ENCODE measurements at places on chromosomes 7 and 10.

DNA sequence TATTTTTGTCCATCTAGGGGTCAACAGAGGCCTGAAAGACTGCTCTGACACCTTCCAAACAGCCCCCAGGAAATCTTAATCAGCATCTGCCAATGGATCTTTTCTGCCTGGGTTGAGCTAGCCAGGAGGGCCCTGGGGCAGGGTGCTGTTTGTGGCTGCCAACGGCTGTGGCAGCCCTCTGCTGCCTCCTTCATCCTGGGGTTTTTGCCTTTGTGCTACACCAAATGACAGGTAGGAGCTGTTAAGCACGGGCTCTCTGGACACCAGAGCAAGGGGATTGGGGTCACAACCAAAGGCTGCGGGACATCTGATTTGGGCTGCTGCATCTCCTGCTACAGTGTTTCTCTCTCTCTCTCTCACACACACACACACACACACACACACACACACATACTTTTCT is 2.0 kb upstream of the KIAA1217 start:
- DNase-seq, result no peak

- no peak for DNase-seq
These were observed 106.7 kb downstream of the TES start for GRCh38 chr7:116316838-116317628.

DNA sequence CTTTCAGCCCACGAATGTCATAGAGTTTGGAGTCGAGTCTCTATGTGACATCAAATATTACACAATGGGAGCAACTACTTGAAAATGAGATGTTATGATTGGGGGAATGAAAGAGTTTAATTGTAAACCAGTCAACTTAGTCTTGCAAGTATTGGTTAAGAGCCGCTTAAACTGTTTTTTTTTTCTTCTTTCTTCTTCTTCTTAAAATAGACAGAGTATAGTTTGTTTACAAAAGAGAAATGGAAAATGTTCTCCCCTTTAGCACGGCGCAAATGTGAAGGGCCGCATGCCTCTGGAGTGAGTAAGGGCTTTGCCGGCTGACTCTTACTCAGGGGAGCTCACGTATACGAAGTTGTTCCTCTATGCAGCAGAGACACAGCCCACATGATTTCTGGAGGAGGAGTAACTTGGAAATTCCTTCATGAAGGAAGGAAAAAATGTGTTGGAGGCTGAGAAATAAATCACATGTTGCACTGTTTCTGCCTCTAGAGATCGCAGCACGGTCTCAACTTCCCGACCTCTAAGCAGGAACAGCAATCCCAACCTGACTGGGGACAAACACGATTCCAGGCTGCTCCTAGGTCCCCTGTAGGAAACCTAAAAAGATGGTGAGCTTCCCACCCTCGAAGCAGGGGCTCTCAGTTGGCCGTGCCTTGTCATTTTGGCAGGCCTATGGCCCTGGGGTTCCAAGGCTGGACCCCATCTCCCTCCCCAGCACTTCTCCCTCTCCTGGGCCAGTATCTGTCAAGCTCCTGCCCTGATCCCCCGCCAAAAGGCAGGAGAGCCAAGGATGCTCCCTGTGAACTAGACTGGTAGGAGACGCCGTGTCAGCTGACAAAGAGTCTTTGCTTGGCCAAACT is 44.8 kb downstream of the MYOF start:
- no peak for DNase-seq

DNA sequence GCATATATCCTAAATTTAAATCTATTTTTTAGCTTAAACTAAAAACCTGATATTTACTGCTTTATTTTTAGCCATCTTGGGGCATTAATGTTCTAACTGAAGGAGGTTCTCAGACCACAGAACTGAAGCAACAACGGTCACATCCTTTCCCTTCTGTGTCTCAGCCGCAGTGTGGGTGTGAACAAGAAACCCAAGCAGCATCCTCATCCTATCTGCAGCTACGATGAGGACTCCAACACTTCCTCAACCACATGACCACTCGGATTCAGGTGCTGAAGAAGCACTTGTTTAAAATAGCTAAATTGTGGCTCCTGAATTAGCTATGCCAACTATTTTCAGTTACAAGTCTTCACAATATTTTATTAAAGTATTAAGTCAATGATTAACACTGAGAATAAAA is 5.3 kb downstream of the ESYT2 start:
- DNase-seq, result no peak

- no peak for DNase-seq
These were observed 25.8 kb upstream of the FAM13C start for GRCh38 chr10:59387951-59388670.
